ENCODE measurements at places on chromosomes 7 and 10.
A peak's percentile ranks its signal among the peaks of the same experiment; 100 is the strongest.

GRCh38 chr10:92727550-92727949 lies 37.8 kb downstream of the HHEX start:
- H3K36me3 ChIP-seq = no peaks in the 10 kb centered on the region
- no peak overlapping the region for H3K27ac ChIP-seq
- peaks cover 7% of the 10 kb centered on the region for H3K27me3 ChIP-seq
- no peak for DNase-seq
- peaks cover 4% of the 10 kb centered on the region for H3K4me1 ChIP-seq

DNA sequence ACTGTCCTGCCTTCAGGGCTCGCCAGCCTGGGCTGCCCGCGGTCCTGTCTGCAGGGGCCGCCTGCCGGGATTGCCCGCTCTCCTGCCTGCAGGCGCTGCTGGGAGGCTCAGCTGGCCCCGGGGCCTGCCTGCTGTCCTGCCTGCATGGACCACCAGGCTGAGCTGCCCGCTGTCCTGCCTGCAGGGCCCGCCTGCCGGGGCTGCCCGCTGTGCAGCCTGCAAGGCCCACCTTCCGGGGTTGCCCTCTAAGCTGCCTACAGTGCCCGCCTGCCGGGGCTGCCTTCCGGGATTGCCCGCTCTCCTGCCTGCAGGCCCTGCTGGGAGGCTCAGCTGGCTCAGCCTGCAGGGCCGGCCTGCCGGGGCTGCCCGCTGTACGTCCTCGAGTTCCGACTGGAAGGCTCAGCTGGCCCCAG lies 164.4 kb downstream of the GLRX3 start:
- peak overlapping the region; percentile 81 for H3K4me3 ChIP-seq
- H3K27ac ChIP-seq = no peak overlapping the region
- no peak for DNase-seq
- no peaks in the 10 kb centered on the region for H3K4me1 ChIP-seq
- peaks cover 43% of the 10 kb centered on the region for H3K36me3 ChIP-seq
- H3K27me3 ChIP-seq = no peaks in the 10 kb centered on the region

GRCh38 chr10:67695555-67695954 lies 440 bp downstream of the CTNNA3 start:
- no peaks in the 10 kb centered on the region for H3K4me1 ChIP-seq
- no peaks in the 10 kb centered on the region for H3K36me3 ChIP-seq
- peaks cover 39% of the 10 kb centered on the region for H3K27me3 ChIP-seq
- H3K4me3 ChIP-seq = no peak overlapping the region
- H3K27ac ChIP-seq = no peak overlapping the region

GRCh38 chr7:93053209-93053948 lies 64.4 kb downstream of the SAMD9 start:
- no peak for DNase-seq
- H3K4me1 ChIP-seq = peaks cover 25% of the 10 kb centered on the region
- peaks cover 3% of the 10 kb centered on the region for H3K27me3 ChIP-seq

DNA sequence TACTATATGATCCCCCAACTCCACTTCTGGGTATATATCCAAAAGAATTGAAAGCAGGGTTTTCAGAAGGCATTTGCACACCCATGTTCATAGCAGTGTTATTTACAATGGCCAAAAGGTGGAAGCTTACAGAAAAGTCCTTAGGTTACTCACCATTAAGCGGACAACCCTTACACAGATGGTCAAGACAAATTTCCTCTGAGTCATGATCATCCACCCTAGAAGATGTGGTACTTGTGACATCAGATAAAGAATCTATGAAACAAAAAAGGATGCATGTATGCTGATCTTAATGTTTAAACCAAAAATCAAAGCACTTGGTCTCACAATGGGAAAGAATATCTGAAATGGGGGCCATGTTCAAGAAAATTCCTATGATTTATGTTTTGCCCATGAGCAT lies 31.1 kb downstream of the ZC3HAV1 start:
- DNase-seq = no peak
- H3K36me3 ChIP-seq = peaks cover 38% of the 10 kb centered on the region
- peak overlapping the region; percentile 62 for H3K27ac ChIP-seq
- peaks cover 38% of the 10 kb centered on the region for H3K4me1 ChIP-seq
- no peak overlapping the region for H3K4me3 ChIP-seq

DNA sequence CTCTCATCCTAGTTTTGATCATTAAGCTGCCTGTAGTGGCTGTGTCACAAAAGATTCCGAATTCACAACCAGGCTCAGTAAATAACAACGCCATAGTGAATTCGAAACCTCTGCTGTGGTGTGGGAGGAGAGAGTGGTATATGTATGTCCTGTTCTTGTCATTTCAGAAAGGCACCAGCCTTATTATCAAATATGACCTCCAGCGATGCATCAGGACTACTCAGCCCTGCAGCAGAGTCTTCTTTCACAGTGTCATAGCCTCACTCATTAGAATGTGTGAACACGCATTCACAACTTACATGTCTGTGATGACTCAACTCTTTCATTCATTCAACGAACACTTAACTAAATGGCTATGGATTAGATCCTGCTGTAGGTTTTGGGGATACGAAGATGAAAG lies 15.3 kb downstream of the AOC1 start:
- H3K27ac ChIP-seq = peak overlapping the region; percentile 34
- H3K4me1 ChIP-seq = peaks cover 4% of the 10 kb centered on the region

- H3K4me1 ChIP-seq = peaks cover 50% of the 10 kb centered on the region
- H3K36me3 ChIP-seq = no peaks in the 10 kb centered on the region
- H3K27ac ChIP-seq = no peak overlapping the region
- no peaks in the 10 kb centered on the region for H3K27me3 ChIP-seq
- no peak overlapping the region for H3K4me3 ChIP-seq
Observed at GRCh38 chr10:21995557-21995956, 8.0 kb downstream of the DNAJC1 start.

- peaks cover 6% of the 10 kb centered on the region for H3K27me3 ChIP-seq
- H3K4me3 ChIP-seq = no peak overlapping the region
- no peak overlapping the region for H3K27ac ChIP-seq
- H3K36me3 ChIP-seq = no peaks in the 10 kb centered on the region
- no peak for DNase-seq
Observed at GRCh38 chr7:42621543-42622219, 290.2 kb downstream of the C7orf25 start.

DNA sequence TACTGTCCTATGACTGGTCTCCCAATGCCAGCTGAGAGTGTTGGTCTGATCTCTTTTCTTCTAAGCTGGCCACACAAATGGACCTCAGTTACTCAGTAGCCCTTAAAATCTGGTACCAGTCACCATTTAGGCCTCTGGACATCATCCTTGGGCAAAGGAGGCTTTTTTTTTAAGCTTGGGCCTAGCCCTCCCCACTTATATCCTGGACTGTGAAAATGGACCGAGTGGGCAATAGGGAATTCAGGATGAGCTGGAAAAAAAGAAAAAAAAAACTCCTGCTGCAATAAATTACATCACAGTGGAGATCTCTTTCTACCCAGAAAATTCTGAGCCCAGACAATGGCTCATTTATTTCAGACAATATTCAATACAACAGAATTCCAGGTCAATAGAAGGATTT lies 68.4 kb downstream of the PARP12 start:
- no peaks in the 10 kb centered on the region for H3K36me3 ChIP-seq
- DNase-seq = no peak
- no peak overlapping the region for H3K27ac ChIP-seq
- no peaks in the 10 kb centered on the region for H3K27me3 ChIP-seq
- H3K4me1 ChIP-seq = peaks cover 11% of the 10 kb centered on the region

DNA sequence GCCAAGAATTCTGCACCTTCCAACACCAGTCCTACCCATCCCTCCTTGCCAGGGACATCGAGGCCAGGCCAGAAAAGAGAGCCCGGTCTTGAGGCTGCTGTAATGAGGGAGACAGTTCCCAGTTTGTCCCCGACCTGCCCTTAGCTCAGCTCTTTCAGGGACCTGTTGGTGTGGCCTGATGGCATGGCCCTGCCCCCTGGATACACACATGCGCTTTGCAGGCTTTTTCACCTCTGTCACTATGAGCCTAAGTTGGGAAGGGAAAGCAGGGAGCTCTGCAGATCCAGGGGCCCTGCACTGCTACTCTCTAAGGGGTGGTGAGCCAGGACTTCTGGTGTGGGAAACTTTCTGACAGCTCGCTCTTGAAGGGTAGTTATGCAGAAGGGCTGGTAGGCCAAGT lies 2.1 kb downstream of the SCD start:
- peaks cover 39% of the 10 kb centered on the region for H3K4me1 ChIP-seq
- peak overlapping the region; percentile 47 for H3K4me3 ChIP-seq
- peaks cover 19% of the 10 kb centered on the region for H3K36me3 ChIP-seq
- H3K27me3 ChIP-seq = peaks cover 6% of the 10 kb centered on the region

GRCh38 chr10:68142761-68143160 lies 33.5 kb downstream of the MYPN start:
- H3K4me3 ChIP-seq = no peak overlapping the region
- H3K27ac ChIP-seq = no peak overlapping the region
- DNase-seq = no peak
- H3K36me3 ChIP-seq = no peaks in the 10 kb centered on the region
- no peaks in the 10 kb centered on the region for H3K4me1 ChIP-seq
- H3K27me3 ChIP-seq = peaks cover 38% of the 10 kb centered on the region

DNA sequence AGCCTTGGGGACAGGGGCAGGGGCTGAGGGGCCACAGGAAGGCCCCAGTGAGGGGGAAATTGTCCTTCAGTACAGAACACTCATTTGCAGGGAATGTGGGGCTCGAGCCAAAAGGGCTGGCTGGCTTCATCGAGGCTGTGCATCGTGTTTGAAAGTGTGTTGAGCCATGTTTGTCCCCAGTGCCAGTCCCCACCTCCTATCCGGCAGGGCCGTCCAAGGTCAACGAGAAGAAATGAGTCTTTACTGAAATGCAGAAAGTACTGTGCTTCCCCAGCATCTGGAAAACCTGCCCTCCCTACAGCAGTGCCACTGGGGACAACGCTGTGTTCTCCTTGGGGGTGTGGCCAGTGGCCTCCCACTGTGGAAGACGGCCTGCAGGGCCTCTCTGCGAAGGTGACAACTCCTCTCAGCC lies 214.1 kb downstream of the KLF6 start:
- DNase-seq = no peak
- H3K4me3 ChIP-seq = no peak overlapping the region
- no peaks in the 10 kb centered on the region for H3K36me3 ChIP-seq
- H3K27me3 ChIP-seq = peaks cover 4% of the 10 kb centered on the region
- peaks cover 14% of the 10 kb centered on the region for H3K4me1 ChIP-seq

GRCh38 chr7:2371329-2371728 lies 16.7 kb downstream of the EIF3B start:
- no peak overlapping the region for H3K4me3 ChIP-seq
- peaks cover 31% of the 10 kb centered on the region for H3K36me3 ChIP-seq
- no peaks in the 10 kb centered on the region for H3K27me3 ChIP-seq
- H3K4me1 ChIP-seq = peaks cover 5% of the 10 kb centered on the region
- no peak overlapping the region for H3K27ac ChIP-seq

All from natural killer cell treated with Interleukin-12 subunit alpha and Interleukin-12 subunit beta and Interleukin-15 and Interleukin-18, amount 100 ng/mL, for 72 hours (primary cell).